GM23248 (cell line): ENCODE measurements at places on chromosomes 5 and 9. TPM values are rescaled to one million over a fixed set of nuclear protein-coding genes. Genes with fewer than 3 reads are reported as not detected.

The FANCC gene
- total RNA-seq, result 1.5 and 5.0 TPM in 2 replicates

The ROPN1L gene
- 0.86 TPM in 1 of 2 replicates, not detected in the other for total RNA-seq

The SEMA6A gene
- total RNA-seq, result under 0.01 TPM in 1 of 2 replicates, not detected in the other

The NXNL2 gene
- total RNA-seq, result 3.1 TPM in 1 of 2 replicates, not detected in the other

The FRRS1L gene
- total RNA-seq, result under 0.01 TPM in 1 of 2 replicates, not detected in the other

The PTGR1 gene
- 65.2 and 74.9 TPM in 2 replicates for total RNA-seq

The SPINK4 gene
- total RNA-seq, result not detected in 2 replicates

The CEP72 gene
- total RNA-seq, result 1.7 and 7.2 TPM in 2 replicates

The CD274 gene
- 4.2 and 4.3 TPM in 2 replicates for total RNA-seq

DNA sequence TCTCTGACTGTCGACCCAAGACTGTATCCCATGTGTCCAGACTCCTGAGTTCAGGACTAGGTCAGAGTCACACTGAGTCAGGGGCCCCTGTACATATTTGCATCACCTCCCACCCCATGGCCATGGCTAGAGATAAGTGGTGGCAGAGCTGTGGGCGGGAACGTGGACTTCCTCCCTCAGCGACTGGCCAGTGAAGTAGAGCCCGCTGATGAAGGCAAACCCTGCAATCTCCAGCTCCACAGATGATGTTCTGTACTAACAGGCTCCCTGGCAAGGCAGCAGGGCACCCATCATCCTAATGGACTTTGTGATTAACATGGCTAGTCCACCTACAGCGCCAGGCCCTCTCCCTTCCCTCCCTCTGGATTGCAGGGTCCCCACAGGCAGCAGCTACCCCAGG lies 110.5 kb upstream of the LRRTM2 start:
- no peak for DNase-seq

DNA sequence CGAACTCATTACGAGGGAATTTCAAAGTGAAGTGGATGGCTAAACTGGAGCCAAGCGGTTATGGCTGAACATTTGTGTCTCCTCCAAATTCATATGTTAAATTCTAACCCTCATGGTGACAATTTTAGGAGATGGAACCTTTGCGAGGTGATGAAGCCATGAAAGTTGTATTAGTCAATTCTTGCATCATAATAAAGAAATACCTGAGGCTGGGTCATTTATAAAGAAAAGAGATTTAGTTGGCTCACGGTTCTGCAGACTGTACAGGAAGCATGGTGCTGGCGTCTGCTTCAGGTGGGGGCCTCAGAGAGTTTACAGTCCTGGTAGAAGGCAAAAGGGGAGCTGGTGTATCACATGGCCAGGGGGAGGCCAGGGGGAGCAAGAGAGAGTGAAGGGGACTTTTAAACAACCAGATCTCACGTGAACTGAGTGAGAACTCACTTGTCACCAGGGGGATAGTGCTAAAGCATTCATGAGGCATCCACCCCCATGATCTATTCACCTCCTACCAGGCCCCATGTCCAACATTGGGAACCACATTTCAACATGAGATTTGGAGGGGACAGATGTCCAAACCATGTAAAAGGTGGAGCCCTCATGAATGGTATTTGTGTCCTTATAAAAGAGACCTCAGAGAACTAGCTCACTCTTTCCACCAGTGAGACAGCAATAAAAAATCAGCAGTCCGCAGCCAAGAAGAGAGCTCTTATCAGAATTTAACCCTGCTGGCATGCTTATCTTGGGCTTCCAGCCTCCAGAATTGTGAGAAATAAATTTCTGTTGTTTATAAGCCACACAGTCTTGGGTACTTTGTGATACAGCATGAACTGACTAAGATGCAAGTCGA lies 143.4 kb downstream of the MTRR start:
- DNase-seq, result no peak

DNA sequence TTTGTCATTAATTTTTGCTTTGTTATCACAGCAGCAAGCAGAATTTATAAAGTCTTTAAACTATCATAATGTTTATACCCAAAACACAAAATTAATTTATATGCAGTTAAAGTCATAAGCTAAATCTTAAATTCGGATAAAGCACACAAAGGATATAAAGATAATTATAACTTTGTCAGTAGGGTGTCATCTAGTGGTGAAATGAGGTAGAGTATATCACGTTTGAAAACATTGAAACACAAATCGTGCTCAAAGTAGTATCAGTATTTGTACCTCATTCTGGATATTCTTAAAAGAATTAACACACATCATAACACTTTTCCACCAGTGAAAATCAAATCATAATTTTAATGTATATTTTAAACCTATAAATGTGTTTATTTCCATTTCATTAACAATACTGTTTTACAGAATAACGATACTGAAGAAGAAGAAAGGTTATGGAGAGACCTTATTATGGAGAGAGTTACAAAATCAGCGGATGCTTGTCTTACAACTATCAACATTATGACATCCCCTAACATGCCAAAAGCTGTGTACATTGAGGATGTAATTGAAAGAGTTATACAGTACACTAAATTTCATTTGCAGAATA lies 129.5 kb downstream of the NIPBL start:
- peak; percentile 58 for DNase-seq

- DNase-seq, result peak; percentile 52
These were observed 24.6 kb downstream of the CDHR2 start for GRCh38 chr5:176573564-176574296.

GRCh38 chr9:106745457-106745856 lies 117.5 kb upstream of the ZNF462 start:
- DNase-seq, result no peak

DNA sequence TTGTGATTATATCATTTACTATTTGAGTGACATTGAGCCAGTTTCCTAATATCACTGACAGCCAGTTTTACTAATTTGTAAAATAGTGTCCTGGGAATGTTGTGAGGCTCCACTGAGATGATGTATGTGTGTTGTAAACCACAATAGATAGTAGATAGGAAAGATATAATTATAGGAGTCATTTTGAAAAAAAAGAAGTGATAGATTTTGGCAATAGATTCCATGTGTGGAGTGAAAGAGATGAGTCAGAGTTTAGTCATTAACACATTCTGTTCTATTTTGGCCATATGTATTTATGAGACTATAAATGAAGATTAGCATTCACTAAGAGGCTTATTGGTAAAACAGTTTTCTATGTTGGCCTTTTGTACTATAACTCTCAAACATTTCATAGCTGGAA lies 388.2 kb downstream of the FAM170A start:
- DNase-seq, result peak; percentile 60

DNA sequence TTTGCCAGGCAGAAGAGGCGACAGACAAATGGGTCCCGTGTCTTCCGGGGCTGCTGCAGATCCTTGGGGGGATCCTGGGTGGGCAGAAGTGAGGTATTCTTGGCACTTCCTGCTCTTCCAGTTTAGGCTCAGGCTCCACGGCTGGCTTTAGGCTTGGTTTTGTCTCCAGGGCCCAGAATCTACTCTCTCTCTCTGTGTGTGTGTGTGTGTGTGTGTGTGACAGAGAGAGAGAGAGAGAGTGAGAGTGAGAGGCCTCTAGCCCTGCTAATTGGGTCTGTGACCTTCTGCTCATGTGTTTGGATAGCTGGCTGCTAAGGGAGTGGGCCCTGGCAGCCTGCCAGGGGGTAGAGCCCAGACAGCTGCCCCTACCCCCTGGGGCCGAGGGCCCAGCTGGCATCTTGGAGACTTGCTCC lies 39.3 kb downstream of the CRB2 start:
- no peak for DNase-seq

DNA sequence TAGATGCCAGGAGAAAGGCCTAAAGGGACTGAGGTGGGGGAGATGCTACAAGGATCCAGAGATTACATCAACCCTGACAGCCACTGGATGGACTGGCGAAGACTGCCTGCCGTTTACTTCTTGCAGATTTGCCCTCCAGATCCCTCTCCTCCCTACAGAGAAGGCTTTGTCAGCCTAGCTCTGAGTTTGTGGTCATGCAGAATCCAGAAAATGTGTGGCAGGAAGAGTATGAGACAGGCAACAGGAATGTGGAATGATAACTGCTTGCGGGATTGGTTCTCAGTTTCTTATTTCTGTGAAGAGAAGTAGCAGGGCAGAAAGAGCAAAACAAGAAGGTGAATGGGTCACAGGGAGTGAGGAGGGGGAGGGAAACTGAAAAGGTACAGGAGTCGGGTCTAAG lies 129.6 kb downstream of the TLE1 start:
- peak; percentile 90 for DNase-seq

DNA sequence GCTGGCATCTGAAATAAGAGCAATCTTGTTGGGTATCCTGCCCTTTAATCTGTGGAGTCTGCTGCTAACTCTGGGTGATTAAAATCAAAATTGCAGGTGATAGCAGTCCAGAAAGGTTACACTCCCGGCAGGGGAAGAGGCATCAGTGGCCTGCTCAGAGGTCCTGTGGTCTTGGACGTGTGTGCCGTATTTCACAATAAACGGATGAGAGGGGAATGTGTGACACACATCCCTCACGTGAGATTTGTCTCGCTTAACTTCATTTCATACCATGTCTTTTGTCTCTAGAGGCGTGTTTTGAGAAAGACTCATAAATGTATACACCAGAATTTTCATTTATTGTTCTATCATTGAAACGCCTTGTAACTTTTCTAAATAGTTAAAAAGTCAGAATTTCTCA lies 36.6 kb downstream of the FAM240B start:
- DNase-seq, result no peak

- no peak for DNase-seq
These were observed 244.5 kb downstream of the MLLT3 start for GRCh38 chr9:20377790-20378189.

GRCh38 chr5:81393783-81394718 lies at the start of gene ACOT12:
ACOT12 (minus strand) TSS chr5:81394134; CDS start chr5:81394114, 20 bp downstream.
- peak; percentile 54 for DNase-seq

DNA sequence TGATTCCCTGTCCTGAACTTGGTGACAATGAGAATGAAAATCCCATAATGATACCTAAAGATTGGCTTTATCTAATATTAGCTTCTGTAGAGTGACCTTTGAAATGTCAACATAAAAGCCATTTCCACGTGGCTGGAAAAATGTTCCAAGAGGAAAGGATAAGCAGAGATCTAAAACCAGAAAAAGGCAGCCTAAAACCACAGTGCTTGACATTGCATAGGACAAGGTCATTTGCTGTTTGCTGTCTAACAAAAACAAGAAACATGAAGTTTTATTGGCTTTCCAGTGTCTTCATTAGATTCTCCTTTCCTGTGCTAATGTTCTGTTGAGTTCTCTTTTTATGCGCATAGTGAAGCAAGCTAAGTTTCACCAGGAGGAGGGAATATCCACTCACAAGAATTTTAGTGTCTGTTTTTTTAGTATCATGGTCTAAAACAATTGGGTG lies 44.6 kb downstream of the CPEB4 start:
- no peak for DNase-seq

GRCh38 chr9:113657765-113658544 lies 194.4 kb downstream of the RGS3 start:
- DNase-seq, result peak; percentile 85

- peak; percentile 34 for DNase-seq
These were observed 33.6 kb upstream of the NSMF start for GRCh38 chr9:137492464-137493363.

- DNase-seq, result no peak
These were observed 82.9 kb downstream of the RAB24 start for GRCh38 chr5:177220576-177220975.

GRCh38 chr5:147504535-147504934 lies 5.3 kb downstream of the DPYSL3 start:
- peak; percentile 26 for DNase-seq

- DNase-seq, result no peak
These were observed 119.8 kb upstream of the CDH9 start for GRCh38 chr5:27158171-27158570.

DNA sequence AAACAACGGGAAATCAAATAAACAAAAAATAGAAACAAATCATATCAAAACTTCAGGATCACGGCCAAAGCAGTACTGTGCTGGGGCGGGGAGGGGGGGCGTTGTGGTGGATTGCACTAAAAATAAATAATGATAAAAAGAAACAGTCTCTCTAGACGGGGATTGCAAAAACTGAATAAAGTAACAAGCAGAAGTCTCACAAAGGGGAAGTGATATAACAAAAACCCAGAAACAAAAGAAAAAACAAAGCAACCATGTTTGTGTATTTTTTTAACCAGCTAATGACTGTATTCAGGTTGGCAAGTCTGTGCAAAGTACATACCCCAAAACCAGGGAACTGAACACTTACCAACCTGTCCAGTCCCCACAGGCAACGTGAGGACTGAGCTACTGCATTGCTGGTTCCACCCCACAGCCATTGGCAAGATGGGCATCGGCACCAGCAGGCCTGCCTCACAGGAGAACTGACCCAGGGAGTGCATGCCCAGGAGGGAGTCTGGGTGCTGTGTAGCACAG lies 24.1 kb downstream of the BICD2 start:
- DNase-seq, result no peak

- DNase-seq, result peak; percentile 99
These were observed 71.2 kb upstream of the GLIS3 start for GRCh38 chr9:4371108-4371507.
